ENCODE measurements at places on chromosomes 4 and X.

GRCh38 chrX:39869846-39870601 is 227.7 kb downstream of the BCOR start:
- DNase-seq: no peak

GRCh38 chr4:33841120-33841519 is 2403.2 kb downstream of the ARAP2 start:
- DNase-seq: no peak

DNA sequence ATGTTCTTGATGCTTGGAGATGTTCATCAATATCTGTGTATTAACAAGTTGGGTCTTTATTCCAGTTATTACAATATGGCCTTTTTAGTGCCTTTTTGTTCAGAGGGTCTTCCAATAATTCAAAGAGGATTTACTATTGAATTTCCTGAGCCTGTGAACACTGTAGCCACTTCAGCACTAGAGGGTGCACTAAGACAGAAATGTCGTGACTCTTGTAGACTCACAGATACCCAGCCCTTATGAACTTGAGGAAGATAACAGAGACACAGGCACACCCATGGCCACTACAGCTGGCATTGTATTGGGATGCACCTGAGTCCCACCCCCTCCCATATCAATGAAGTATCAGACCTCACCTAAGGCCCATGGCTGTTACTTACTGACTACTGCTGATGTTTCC is 54.4 kb upstream of the ACTRT1 start:
- no peak for DNase-seq

DNA sequence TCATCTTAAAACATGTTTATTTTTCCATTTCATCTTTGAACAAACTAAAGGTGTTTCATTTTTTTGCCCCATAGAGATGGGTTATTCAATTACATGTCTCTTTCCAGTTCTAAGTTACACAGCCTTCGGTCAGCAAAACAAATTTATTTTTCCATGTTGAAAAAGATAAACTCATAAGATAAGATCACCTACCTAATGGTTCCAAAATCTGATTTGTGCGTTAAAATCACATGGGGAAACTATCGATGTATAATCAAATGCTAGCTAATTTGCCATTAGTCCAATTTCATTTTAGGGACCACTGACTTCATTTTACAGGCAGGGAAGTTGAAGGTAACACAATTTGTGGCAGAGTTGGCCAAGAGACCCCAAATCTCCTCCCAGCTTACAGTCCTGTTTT is 67.2 kb upstream of the ACSL1 start:
- no peak for DNase-seq

GRCh38 chr4:100189820-100190642 is at the start of gene DDIT4L:
Gene DDIT4L (minus strand): TSS chr4:100190468. CDS start chr4:100189983, 485 bp downstream.
- no peak for DNase-seq

DNA sequence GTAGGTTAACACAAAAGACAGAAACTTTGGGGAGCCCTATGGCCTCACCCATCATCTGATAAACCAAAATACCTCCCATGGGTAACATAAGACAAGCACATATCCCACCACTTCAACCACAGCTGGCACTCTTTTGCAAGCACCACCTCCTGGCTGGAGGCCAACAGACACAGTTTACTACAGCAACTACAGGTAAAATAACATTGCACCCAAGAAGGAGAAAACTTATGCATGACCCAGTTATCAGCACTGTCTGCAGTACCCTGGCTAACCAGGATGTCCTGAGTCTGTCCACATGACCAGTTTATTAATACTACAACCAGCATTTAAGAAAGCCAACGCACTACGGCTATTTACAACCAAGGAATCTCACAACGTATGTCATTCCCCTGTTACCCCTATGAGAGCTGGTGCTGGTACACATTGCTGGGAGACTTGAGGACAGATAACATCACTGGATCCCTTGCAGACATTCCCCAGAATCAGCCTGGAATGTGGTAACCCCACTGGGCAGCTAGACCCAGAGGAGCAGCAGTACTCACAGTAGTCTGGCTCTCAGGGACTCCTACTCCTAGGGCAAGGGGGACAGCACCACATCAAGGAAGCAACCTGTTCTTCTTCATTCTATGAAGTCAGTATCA is 32.0 kb downstream of the ELF2 start:
- DNase-seq: no peak

DNA sequence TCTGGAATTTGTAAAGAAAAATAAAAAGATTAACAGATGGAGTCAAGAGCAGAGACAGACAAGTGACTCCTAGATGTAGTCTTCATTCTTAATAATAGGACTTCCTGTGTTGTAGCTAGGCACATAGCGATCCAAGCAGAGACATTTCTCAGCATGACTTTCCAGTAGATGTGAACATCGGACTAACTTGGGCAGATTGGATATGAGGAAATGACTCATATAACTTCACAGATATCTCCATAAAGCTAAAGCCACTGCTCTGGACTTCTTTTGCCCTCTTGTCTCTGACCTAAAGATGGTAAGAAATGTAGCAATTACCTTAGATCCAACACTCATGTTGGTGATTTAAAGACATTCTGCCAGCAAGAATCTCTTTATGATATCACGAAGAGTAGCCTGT is 131.7 kb downstream of the EPHA5 start:
- no peak for DNase-seq

DNA sequence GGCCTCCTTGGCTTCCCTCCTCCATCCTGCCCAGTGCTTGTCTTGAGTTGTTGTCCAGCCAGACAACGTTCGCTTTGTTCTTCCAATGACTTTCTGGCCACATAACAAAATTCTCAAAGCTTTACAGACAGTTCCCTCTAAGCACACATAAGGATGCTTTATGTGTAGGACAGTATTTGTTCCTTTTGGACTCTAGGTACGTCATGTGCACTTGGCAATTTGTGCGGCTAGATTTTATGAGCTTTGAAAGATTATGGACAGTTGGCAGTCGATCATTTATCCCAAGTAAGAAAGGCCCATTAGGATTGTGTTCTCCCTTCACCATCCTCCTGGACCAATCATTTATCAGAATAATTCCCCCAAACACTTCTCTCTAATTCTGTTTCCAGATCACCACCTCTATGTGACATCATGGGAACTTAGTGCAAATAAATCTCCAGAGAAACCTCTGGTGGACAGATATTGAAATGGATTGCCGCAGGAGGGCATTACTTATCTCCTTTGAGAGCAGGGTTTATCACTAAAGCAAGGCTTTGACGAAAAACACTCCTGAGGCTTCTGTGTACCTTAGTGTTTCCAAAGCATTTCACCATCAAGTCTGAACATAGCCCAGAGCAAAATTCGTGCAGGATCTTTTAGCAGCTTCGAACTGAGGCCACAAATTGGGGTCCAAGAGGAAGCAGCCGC is 77.4 kb upstream of the BMPR1B start:
- DNase-seq: no peak

DNA sequence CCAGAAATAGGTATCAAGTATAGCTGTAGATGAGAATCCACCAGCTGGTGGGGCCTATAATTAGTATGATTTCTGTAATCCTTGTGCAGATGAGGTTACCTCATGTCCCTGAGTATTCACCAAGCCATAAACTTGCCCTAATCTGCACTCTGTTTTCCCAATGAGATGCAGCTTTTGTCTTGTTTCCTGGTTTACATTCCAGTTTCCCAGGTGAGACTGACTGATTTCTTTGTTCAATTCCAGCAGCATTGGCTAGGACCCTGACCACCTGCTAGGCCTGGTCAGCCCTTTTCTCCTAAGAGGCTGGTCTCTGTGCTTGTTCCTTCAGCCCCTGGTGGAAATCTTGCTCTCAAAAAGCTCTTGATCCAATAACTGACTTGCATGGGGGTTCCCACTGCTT is 44.6 kb downstream of the GABRB1 start:
- no peak for DNase-seq

DNA sequence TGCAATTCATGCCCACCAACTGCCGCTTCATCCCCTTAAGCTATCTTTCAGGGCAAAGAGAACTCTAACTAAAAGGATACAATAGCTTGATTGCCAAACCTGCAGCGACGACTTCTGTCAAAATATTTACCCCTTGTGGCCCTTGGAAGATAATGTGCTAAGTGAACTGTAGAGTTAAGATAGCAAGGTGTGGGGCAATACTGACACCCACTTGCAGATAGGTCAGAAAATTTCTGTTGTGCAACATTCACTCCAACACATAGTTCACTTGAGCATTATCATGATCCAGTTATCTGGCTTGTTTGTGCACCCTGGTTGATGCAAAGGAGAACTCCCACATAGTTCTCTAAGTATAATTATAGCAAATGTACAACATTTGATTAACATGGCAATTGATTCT is 55.6 kb downstream of the RHOXF2B start:
- no peak for DNase-seq

- DNase-seq: no peak
Observed at GRCh38 chrX:56499372-56499771, 64.1 kb upstream of the UBQLN2 start.

- DNase-seq: no peak
Observed at GRCh38 chr4:123206016-123206415, 190.6 kb upstream of the SPRY1 start.

DNA sequence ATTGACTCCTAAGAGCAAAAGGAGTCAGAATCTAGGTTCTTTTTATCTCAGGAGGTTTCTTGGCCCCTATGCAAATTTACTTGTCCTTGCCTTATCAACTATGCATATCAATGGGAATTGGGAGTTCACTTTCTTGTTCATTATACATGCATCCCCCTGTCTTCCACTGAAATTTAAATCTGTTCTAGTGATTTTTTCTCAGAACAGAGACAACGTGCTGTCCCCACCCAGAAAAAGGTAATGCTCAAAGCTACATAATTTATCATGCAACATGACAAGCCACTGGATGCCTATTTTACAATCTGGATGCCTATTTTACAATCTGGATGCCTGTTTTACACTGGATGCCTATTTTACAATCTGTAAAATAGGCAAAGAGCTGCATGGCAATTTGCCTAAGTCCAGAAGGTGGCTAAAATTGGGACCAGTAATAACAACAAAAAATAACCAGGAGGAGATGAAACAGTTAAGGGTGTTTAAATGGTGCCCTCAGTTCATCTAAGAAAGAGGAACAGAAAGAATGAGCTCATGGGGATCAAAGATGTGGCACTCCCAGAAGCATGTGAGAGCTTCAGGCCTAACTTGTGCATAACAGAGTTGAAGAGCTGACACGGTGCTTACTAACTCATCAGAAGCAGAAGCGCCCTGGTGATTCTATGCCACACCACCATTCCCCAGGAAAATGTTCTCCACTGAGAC is 537.8 kb upstream of the BOD1L1 start:
- DNase-seq: no peak

- DNase-seq: no peak
Observed at GRCh38 chrX:15834827-15835595, 19.6 kb downstream of the AP1S2 start.

All from esophagus muscularis mucosa (tissue), 4 donors.